ENCODE measurements at places on chromosomes 16 and 17.

GRCh38 chr17:71842986-71843385, 277.8 kb upstream of the SOX9 start:
- H3K4me3 ChIP-seq: no peak overlapping the region
- H3K27me3 ChIP-seq: no peaks in the 10 kb centered on the region
- H3K36me3 ChIP-seq: no peaks in the 10 kb centered on the region
- no peak for DNase-seq

- no peak for DNase-seq
- no peaks in the 10 kb centered on the region for H3K36me3 ChIP-seq
- no peaks in the 10 kb centered on the region for H3K27me3 ChIP-seq
These were observed 84.9 kb downstream of the ABCA8 start for GRCh38 chr17:68870161-68870826.

DNA sequence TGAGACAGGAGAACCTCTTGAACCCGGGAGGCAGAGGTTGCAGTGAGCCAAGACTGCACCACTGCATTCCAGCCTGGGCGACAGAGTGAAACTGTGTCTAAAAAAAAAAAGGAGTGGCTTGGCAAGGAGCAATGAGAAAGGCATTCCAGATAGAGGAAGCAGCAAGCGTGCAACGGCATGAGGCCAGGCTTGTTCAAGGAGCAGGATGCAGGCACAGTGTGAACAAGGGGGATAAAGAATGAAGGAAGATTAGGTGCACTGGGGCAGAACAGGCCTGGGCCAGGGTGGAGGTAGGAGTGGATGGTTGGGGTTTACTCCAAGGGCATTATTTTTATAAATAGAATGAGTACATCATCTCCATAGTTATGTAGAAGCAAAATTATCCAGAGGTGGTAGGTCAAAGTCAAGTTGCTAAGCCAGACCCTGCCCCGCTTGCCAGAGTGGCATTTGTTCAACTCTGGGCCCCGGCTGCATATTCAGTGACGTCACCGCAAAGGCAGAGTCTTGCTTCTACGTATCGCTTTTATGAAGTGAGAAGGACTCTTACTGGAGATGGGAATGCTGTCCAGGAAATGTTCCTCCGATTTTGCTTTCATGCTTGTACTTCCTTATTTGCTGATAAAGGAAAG, 100.2 kb downstream of the KATNIP start:
- no peaks in the 10 kb centered on the region for H3K4me1 ChIP-seq
- DNase-seq: no peak
- no peak overlapping the region for H3K4me3 ChIP-seq

DNA sequence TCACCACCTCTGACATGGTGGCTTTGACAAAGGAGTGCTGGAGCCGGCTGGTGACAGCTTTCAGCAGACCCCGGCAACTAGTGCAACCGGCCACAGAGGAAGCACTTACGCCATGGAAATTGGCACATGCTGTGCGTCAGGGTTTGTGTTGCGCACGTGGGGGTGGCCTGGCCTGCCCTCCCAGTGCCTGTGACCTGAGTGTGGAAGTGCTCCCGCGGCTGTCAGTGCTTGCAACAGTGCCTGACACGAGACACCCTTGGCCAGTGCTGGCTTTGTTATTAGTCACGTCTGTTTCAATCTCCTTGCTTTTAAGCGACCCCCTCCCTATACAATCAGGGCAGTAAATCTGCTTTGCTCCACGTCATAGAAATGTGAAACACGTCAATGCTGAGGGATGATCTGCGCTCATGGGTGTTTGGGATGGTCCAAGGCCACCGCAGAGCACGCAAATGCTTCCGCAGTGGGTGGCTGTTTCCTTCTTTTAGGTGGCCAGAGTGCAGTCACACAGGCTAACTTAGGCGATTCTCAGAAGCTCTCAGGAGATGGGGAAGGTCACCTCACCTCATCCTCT, 64.3 kb downstream of the PGS1 start:
- H3K4me1 ChIP-seq: peaks cover 5% of the 10 kb centered on the region
- DNase-seq: peak; percentile 17
- H3K27ac ChIP-seq: no peak overlapping the region
- no peak overlapping the region for H3K4me3 ChIP-seq

DNA sequence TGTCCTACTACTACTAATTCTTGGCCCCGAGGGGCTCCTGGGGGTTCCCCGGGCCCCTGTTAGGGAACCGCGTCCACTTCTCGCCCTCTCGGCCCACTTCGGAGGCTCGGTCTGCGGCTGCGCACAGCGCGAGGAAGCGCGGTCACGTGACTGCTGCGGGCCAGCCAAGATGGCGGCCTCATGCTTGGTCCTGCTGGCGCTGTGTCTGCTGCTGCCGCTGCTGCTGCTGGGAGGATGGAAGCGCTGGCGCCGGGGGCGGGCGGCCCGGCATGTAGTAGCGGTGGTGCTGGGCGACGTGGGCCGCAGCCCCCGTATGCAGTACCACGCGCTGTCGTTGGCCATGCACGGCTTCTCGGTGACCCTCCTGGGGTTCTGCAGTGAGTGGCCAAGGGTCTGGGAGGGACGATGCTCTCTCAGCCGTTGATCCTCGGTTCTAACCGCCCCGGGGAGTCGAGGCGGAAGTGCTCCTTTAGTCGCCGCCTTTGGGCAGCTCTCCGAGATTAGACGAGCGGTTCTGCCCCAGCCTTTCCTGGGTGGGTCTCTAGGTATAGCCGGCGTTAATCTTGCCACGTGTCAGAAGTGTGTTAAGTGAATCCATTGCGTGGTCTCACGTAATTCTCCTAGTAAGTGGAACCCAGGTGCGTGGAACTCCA, at the start of gene ALG1:
ALG1 (plus strand) TSS at position 163 of the 653 bp plus-strand sequence; CDS start at position 170, 7 bp downstream.
- no peaks in the 10 kb centered on the region for H3K27me3 ChIP-seq
- peaks cover 14% of the 10 kb centered on the region for H3K36me3 ChIP-seq
- H3K4me3 ChIP-seq: peak within 1 kb of the TSS; percentile 71

DNA sequence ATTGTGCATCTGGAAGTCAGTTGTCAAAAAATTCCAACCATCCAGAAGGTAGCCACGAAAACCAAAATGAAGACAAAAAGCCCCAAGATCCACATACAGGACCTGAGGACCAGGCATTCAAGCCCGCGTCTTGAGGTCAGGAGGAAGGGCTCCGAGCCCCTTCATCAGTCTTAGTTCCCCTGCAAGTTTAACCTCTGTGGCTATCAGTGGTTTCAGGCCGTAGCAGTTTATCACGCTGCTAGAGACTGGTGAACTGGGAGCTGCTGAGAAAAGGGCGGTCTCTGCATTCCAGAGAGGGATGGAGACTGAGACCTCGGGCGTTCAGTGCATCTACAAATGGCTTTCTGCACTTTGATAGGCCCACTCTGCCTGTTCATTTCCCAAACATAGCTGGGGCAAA, 70.6 kb downstream of the IRF8 start:
- no peak overlapping the region for H3K27ac ChIP-seq
- H3K4me3 ChIP-seq: no peak overlapping the region
- DNase-seq: no peak
- H3K36me3 ChIP-seq: no peaks in the 10 kb centered on the region
- H3K27me3 ChIP-seq: no peaks in the 10 kb centered on the region

DNA sequence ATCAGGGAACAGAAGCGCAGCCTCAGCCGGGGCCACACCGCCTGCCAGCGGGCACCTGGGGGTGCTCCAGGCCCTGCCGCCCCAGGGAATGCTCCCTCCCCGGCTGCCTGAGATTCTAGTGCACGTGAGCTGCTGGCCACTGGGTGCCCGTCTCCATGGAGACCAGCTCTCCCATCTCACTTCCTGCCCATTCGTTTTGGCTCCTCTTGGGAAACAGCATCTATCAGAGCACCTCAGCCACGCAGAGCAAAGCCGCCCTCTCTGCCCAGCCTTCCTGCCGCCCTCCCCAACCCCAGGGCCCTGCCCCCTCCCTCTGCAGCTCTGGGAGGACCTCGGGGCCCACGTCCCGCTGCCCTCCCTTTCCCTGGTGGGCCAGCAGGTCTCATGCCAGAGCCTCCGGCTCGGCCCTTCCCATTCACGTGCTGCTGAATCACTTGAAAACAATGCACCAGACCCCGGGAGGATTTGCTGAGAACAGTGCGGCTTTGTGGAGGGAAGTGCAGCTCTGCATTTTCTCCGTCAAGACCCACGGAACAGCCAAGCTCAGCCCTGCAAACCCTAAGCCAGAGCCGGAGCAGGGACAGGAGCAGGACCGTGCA, 19.4 kb downstream of the CEP295NL start:
- H3K4me3 ChIP-seq: no peak overlapping the region
- H3K4me1 ChIP-seq: peaks cover 67% of the 10 kb centered on the region
- DNase-seq: no peak
- H3K27ac ChIP-seq: peak overlapping the region; percentile 86
- H3K27me3 ChIP-seq: no peaks in the 10 kb centered on the region
- no peaks in the 10 kb centered on the region for H3K36me3 ChIP-seq

DNA sequence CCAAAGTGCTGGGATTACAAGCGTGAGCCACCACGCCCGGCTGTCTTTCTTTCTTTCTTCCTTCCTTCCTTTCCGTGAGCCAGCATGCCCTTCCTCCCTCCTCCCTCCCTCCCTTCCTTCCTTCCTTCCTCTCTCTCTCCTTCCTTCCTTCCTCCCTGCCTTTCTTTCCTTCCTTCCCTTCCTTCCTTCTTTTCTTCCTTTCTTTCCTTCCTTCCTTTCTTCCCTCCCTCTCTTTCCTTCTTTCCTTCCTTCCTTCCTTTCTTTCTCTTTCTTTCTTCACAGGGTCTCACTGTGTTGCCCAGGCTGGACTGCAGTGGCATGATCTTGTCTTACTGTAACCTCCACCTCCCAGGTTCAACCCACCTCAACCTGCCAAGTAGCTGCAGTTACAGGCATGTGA, 50.7 kb upstream of the PLCG2 start:
- no peak overlapping the region for H3K4me3 ChIP-seq
- no peak for DNase-seq
- no peaks in the 10 kb centered on the region for H3K27me3 ChIP-seq
- no peaks in the 10 kb centered on the region for H3K36me3 ChIP-seq

DNA sequence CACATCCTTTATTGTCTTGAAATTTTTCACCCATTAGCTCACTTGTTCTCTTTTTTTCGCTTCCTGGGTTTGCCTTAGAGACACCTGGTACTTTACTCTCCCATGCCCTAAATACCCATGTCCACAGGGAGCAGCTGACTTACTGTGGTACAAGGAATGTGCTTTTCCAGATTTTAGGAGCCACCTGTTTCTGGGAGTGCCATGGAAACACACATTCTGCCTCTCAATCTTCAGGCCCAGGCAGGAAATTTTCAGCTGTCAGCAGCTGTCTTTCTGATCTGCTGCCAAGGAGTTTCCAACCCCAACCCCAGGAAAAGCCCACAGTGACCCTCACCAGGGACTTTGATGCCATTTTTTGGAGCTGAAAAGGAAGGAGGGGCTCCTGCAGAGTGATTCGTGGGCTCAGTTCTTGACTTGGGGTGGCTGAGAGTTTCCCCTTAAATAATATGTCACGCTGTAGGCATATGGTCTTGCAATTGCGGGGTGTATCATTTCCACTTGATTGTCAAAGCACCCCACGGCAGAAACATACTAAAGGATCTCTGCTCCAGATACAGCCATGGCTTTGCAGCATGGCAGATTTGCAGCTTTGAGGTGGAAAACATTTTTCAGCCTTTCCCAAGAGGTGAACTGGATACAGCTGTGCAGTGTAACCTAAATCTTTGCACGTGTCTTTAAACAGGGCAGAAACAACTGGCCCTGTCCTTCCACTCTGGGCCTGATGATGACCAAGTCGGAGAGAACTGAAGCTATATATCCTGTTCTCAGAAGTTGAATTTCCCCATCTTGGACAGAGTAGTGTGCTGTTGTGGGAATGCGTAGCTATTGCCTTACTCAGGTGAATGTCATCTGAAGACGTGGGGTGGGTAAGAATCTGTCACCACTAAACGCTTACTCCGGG, 19.2 kb downstream of the RBFOX1 start:
- no peak for DNase-seq
- no peaks in the 10 kb centered on the region for H3K27me3 ChIP-seq
- no peaks in the 10 kb centered on the region for H3K36me3 ChIP-seq
- no peaks in the 10 kb centered on the region for H3K4me1 ChIP-seq

- H3K4me3 ChIP-seq: no peak overlapping the region
- H3K4me1 ChIP-seq: no peaks in the 10 kb centered on the region
- no peaks in the 10 kb centered on the region for H3K36me3 ChIP-seq
- H3K27ac ChIP-seq: no peak overlapping the region
- H3K27me3 ChIP-seq: no peaks in the 10 kb centered on the region
- DNase-seq: no peak
These were observed 365.4 kb downstream of the SNX29 start for GRCh38 chr16:12341966-12342365.

DNA sequence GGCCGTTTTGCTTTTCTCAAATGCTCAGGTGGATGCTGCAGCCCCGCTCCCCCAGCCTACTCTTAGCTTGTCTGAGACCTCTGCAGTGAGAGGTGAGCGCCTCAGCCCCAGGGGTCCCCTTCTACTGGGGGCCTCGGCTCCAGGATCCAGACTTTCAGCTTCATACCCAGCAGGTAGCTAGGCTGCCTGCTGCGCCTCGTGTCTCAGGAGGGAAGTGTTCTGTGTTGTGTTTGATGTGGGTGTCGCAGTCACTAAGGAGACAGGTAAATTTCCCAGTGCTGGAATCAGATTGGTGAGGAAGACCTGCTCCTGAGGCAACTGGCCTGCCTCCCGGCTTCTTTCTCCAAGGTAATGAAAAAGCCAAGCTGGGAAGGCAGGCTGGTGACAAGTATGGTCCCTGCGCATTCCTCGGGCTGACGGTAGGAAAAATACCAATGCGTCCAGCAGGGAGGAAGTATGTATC, 604.0 kb upstream of the SALL1 start:
- H3K4me3 ChIP-seq: no peak overlapping the region
- H3K27ac ChIP-seq: no peak overlapping the region
- no peaks in the 10 kb centered on the region for H3K4me1 ChIP-seq
- no peaks in the 10 kb centered on the region for H3K27me3 ChIP-seq

DNA sequence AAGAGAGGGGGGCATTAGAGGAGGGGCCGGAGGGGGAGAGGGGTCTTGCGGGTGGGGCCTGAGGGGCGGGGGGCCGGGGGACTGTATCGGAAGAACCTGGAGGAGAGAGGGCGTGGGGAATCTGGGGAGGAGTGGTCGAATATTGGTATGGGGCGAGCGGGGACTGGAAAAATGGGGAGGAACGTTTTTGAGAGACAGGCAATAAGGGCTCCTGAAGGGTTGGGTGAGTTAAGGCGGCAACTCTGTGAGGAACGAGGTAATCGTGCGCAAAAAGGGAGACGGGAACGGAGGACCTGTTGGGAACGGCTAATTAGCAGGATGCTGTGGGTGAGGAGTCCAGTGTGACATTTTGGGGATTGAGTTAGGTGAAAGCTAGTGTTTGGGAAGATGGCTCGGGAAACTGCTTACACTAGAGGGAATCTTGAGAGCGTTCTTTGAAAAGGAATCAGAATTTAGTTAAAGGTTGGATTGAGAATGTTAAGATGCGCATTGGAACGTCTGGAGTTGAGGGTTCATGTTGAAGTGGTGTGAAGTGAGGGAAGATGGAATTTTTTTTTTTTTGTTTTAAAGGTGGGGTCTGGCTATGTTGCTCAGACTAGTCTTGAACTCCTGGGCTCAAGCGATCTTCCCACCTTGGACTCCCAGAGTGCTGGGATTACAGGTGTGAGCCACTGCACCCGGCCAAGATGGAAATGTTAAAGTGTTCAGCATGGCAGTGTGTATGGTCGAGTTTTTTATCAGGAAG, 662 bp downstream of the WIPF2 start:
- DNase-seq: peak; percentile 60
- H3K27me3 ChIP-seq: no peaks in the 10 kb centered on the region
- H3K36me3 ChIP-seq: no peaks in the 10 kb centered on the region
- peak overlapping the region; percentile 99 for H3K27ac ChIP-seq
- H3K4me1 ChIP-seq: peaks cover 28% of the 10 kb centered on the region
- H3K4me3 ChIP-seq: peak overlapping the region; percentile 80

Measured in natural killer cell (primary cell).